ENCODE measurements at places on chromosomes 2 and 18.

DNA sequence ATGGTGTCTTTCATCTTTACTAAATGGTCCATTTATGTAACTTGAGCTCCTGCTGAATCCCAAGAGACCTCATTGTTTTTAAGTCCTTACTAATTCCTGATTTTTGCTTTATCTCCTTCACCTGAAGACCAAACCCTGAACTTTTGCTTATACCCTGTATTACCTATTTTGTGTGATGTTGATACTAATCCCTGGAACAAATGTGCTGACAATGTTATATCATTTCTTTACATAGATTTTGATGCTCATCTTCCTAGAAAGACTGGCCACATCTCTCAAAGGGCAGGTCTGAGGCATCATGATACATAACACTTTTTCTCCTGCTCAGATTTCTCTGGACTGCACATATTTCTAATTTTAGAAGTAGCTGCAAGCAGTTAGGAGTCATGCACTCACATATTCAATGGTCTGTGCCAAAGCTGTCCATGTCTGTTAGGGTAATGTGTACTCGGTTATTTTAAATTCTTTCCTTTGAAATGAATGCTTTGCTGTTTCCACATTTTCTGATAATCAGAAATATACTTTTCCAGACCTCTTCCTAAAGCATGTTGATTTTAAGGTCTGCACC is 427.9 kb upstream of the HNRNPA3 start:
- no peak for DNase-seq

GRCh38 chr2:141313972-141314371 is 816.8 kb downstream of the LRP1B start:
- DNase-seq: no peak

- no peak for DNase-seq
Observed at GRCh38 chr2:219073413-219074129, 12.8 kb upstream of the IHH start.

DNA sequence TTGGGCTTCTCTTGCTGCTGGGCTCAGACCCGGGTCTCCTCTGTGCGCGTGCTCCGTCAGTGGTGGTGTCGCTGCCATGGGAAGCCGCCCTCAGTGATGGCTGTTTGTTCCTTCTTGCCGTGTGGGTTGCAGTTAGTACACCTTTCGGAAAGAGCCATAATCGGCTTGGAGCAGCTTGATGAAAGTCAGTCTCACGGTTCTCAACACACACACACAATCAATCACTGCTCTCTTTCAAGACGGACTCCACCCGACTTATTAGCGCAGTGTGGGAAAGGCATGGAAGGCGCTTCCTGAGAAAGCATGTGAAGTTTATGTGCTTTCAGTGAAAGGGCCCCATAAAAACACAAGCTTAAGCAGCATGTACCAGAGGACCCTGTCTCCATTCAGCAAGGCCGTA is 64.1 kb downstream of the SOX11 start:
- no peak for DNase-seq

DNA sequence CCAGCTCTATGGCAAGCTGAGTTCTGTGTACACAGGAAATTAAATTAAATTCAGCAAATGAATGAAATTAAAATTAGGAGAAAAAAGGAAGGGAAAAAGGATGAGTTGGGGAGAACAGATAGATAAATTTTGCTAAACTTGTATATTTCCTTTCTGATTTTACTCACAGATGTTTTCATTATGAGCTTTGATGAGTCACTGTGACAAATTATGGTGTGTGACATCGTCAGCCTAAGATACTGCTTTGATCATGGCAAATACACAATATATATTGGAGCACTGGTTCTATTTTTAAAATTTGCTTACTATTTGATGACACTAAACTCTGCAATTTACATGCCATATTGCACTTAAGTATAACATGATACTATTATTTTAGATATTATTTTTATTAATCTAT is 464.6 kb upstream of the SPHKAP start:
- DNase-seq: no peak

DNA sequence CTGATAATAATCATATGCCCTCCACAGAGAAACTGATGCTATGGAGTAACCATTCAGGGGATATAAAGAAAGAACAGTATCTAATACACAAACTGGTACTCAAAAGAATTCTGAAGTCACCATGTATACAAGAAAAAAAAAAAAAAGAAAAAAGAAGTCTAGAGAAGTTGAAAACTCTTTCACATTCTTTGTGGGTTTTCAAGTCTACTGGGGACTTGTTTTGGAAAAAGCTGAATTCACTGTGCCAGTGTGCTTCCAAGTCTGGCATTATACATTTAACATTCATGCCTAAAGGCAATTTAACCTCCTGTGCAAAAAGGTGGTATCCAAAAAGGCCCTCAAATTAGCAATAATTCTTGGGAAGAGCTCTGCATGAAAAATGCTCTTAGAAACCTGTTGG is 94.8 kb upstream of the ITGB6 start:
- DNase-seq: no peak

DNA sequence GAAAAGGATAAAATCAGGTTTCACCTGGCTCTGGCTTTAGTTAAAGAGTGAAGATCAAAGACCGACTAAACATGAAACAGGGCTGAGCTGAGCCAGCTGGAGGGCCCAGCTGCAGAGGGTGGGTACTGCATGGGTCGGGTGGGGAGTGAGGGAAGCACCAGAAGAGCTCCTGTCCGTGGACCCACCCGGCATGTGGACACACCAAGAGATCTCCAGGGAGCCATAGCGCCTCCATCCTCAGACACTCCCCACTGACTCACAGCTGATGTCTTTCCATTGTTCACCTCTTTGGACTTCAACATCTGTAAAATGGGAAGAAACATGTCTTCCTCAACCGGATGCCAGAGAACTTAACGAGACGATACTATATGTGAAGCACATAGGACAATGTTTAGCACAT is 178.3 kb upstream of the KLHL29 start:
- DNase-seq: no peak

DNA sequence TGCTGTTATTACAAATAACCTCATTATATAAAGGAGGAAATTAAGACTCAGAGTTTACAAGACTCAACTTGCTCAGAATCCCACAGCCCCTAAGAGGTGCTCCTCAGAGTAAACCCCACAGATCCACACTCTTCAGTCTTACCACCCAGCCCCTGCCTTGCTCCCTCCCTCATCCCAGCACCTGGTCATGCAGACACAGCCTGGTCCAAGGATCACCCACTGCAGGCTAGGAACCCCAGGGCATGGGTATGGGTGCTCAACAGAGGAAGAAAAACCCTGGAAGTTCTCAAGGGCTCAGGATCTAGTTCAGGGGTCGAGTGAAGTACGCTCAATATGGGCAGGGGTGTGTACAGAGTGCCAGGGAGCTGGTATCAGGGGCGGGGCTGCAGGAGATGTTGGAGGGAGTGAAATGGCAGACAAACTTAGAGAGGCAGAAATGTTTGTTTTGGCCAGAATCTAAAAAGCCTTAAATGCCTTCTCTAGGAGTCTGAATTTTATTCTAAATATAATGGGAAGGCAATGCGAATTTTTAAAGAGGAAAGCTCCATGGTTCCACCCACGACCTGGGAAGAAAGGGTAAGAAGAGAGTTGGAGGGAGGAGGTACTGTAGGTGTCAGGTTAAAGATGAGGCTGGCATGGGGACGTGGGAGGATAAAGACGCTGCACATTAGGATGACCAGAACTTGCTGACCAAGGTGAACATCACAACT is 79.1 kb upstream of the MGAT4A start:
- DNase-seq: no peak

DNA sequence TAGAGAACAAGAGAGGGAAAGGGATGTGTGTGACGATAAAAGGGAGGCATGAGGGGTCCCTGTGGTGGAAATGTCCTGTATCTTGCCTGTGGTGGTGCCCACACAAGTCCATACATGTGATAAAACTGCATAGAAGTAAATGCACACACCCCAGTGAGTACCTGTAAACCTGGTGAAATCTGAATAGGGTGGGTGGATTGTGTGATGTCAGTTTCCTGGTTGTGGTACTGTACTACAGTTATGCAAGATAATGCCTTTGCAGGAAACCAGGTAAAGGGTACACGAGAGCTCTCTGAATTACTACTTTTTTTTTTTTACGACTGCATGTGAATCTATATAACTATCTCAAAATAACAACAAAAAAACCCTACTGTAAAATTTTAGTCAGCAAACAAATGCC is 22.1 kb downstream of the SERPINE2 start:
- no peak for DNase-seq

- no peak for DNase-seq
Observed at GRCh38 chr2:107091163-107091864, 205.3 kb upstream of the ST6GAL2 start.

- no peak for DNase-seq
Observed at GRCh38 chr2:72136933-72137497, 10.6 kb downstream of the CYP26B1 start.

- DNase-seq: no peak
Observed at GRCh38 chr18:31619291-31619690, 27.6 kb downstream of the TTR start.

DNA sequence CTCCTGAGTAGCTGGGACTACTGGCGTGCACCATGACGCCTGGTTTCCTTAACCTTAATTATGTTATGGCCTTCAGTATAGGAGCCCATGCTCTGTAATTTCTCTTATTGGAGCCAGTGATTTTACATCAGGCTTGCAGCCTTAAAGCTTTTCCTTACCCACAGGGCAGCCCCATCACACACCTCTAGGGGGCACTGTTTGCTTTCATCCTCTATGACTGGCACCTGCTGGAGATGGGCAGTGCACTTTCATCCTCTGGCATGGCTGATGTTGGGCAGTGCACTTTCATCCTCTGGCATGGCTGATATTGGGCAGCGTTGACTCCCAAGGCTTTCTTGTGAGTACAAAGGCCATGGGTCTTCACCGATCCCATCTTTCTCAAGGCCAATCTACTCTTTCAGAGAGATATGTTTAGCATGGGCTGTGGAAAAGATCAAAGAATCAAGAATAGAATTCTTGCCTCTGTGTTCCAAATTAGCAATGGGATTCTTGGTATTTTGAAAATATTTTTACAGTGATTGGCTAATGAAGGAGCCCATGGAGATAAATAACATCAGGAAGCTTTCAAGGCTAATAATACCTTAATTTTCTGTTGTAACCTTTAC is 80.7 kb upstream of the MEX3C start:
- DNase-seq: no peak

GRCh38 chr18:74290794-74291471 is 830 bp downstream of the CYB5A start:
- DNase-seq: no peak

DNA sequence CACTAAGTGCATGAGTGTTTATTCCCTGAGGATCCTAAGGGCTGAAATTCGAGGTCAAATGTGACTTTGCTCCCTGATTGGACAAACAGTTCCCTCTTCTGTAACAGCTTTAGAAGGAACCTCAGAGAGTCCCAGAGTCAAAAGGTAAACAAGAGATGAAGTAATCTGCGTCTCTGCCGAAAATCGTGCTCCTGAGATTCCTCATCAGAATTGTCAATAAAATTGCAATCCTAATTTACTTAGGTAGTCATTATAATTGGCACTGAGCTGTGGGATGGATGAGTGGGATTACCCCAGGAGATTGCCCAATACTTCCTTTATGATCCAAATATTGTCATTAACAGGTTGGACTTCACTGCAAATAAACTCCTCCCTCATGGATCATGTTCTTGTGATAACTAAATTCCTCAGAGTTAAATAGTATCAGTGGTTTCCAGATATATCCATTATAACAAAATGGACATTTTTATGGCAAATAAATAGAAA is 907 bp upstream of the SUCLG1 start:
- DNase-seq: no peak

- no peak for DNase-seq
Observed at GRCh38 chr18:48780201-48780912, 170.4 kb downstream of the SMAD7 start.

DNA sequence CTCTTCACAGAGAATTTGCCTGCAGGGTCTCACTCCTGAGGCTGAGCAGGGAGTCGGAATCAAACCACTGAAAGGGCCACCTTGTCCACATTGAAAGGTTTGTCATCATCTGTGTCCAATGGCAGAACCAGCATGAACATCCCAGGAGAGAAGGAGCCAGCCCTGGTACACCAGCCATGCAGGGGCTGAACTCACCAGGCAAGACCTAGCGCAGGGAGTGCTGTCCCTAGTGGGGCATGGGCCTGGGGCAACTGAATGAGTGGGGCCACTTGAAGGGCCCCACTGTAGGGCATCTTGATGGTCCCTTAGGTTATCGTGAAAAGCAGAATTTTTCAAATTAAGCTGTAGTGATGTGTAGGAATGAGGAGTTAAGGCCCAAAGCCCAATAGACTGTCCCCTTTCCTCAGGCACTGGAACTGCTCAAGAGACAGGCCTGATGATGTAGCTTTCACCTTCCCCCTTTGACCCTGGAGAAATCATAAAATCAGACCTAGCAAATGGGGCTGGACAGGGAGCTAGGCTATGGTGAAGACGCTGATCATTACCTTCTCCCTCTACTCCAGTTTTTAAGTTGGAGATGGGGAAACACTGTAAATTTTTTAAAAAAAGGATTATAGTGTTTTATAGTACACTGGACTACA is 8.4 kb upstream of the PLEK start:
- no peak for DNase-seq

DNA sequence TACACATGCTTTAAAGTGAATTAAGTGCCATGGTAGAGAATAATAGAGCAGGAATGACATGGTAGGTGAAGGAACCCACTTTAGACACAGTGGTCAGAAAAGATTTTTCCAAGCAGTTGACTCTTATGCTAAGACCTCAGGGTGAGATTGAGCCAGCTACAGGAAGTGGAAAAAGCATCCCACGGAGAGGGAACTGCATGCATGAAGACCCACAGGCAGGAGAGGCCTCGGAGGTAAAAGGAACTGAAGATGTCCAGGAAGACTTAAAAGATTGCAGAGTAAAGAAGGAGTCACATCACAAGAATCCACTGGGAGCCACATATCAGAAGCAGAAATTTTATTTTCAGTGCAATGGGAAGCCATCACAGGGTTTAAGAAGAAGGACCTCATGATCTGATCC is 499.2 kb upstream of the FAM98A start:
- DNase-seq: no peak

GRCh38 chr2:501130-501529 is 176.1 kb downstream of the TMEM18 start:
- no peak for DNase-seq

DNA sequence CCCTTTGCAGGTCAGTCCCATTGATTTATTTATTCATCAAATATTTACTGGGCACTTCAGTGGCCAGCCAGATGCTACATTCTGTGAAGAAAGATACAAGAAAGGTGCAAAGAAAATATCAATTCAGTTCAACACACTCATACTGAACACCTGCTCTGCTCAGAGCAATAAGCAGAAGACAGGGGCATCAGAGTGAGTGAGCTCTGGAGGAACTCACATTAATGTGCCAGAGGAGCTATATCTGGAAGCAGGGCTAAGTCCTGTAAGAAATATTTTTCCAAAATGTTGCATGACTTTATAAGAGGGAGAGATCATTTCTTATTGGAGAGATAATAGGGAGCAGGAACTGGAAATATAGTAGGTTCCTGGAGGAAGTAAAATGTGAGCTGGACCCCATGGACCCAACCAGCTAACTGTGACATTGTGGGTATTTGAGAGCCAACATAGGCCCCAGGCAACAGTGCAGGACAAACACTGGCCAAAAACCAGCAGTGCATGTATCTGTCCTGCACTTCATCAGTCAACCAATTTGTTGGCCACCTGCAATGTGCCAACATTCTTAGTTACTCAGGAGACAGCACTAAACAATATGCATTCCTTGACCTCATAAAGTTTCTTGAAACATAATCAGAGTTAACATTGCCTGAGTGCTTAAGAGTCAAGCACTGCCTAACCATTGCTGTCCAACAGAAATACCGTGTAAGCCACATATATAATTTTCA is 102.7 kb upstream of the PTPRM start:
- no peak for DNase-seq
